Right renal pelvis (tissue), 4 donors: ENCODE measurements at places on chromosomes 3 and 15. TPM values are rescaled to one million over a fixed set of nuclear protein-coding genes. Genes with fewer than 3 reads are reported as not detected.

The KY gene
- 1.8 TPM for polyA plus RNA-seq

The MLH1 gene
- polyA plus RNA-seq, result 44.2 TPM

The NTRK3 gene
- polyA plus RNA-seq, result 15.6 TPM

The TRIM42 gene
- polyA plus RNA-seq, result not detected

The FANCD2OS gene
- polyA plus RNA-seq, result 0.13 TPM

The RAP2B gene
- 7.8 TPM for polyA plus RNA-seq

The TBC1D23 gene
- 44.3 TPM for polyA plus RNA-seq

The GOLGA8J gene
- 1.4 TPM for polyA plus RNA-seq

The TMEM266 gene
- 11.4 TPM for polyA plus RNA-seq

DNA sequence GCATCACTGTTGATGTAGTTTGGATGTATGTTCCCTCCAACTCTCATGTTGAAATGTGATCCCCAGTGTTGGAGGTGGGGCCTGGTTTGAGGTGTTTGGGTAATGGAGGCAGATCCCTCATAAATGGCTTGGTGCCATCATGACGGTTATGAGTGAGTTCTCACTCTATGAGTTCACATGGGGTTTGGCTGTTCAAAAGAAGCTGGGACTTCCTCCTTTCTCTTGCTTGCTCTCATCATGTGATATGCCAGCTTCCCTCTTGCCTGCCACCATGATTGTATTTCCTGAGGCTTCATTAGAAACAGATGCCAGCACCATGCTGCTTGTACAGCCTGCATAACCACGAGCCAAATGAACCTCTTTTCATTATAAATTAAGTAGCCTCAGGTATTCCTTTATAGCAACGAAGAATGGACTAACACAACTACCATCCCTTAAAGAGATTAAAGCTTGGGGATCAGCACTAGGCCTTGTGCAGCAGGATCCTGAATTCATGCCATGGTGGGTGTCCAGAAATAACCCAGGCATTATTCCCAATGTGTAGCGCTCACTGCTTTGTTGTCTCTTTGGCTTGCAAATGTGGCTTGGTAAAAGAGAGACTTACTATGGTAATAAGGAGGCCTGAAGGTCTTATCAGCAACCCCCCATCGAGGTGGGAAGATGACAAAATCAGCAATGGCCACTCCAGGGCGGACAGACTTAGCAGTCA lies 41.9 kb downstream of the NDUFB4 start:
- no peak for DNase-seq

DNA sequence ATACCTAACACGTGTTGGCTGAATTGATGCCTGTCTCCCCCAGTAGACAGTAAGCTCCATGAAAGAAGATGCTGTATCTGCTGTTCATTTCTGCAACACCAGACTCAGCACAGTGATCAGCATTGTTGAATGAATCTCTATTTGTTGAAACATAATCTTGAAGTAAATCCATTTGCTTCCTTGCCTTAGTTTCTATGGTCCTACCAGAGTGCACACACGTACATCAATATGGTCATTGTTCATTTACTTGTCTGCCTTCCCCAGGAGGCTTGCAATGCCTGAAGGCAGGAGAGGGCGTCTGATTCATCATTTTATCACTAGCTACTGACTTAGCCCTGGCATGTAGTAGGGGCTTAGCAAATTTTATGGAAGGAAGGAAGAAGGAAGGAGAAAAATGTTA lies 19.2 kb downstream of the RBP2 start:
- no peak for DNase-seq

- DNase-seq, result no peak
Observed at GRCh38 chr3:136343446-136343845, 93.3 kb downstream of the PCCB start.

DNA sequence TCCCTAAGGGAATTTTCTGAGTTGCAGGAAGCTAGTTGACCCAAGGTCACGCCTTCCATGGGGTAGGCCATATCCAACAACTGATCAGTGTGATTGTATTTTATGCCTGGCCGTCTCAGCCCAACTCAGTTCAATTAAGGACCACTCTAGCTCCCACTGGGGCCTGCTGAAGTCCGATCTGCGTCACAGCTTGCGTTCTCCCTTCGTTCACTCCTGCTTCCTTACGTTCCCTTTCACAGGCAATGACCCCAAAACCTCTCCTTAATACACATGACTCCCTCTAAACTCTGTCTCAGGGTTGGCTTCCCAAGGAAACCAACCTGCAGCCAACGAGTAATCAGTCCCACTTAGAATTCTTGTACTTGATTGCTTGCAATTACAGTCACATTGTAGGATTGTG lies 428.0 kb downstream of the RBMS3 start:
- DNase-seq, result no peak

- no peak for DNase-seq
Observed at GRCh38 chr3:146200461-146201220, 39.7 kb upstream of the PLOD2 start.

DNA sequence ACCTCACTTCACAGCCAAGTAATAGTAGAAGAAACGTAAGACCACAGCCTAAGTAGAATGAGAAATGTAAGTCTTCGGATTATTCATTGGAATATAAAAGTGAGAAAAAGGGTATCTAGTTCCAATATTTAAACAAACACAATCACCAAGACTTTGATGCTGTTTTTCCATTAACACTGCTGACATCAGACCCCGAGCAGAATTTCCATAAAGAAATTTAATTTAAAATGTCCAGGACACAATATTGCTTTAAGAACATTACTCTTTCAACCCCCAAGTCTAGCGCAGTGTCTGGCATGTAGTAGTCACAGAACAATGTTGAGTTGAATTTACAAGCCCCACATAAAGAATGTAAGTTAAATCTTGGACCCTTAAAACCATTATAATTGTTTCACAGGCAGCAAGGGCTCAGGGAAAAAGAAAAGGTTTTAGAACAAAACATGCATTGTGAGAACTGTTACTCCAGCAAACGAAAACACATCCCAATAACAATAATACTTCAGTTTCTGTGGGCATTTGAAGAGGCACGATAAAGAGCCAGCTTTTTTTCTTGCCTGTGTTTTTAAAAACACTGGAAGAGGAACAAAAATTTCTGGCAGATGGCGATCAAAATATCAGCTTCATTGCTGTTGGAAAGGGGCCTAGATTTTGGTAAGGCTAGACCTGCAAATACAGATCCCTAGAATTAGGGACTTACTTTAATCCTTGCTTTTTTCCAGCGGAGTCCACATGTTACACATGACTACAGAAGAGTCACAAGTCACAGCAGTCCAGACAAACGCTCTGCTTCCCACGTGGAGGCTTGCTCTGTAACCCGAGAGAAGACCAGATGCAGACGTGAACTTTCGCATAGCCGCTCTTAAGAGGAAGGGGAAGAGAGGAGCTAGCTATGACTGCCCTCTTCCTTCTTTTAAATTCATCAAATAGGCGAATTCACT lies 77.9 kb upstream of the IGSF10 start:
- DNase-seq, result no peak

DNA sequence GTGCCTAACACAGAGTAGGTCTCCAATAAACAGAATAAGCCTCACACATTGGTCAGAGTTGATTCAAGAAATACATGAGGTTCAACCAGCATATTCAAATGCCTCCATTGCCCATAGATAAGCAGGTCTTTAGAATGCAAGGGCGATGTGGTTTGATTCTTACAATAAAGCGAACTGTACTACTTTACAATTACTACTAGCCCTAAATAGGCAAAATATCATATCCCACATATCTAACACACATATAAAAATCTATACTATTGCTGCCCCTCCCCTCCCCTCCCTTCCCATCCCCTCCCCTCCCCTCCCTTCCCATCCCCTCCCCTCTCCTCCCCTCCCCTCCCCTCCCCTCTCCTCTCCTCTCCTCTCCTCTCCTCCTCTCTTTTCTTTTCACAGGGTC lies 6.7 kb upstream of the GRM7 start:
- no peak for DNase-seq

- no peak for DNase-seq
Observed at GRCh38 chr3:64518950-64519349, 168.8 kb downstream of the ADAMTS9 start.

- no peak for DNase-seq
Observed at GRCh38 chr15:63344731-63345390, 36.8 kb downstream of the CA12 start.

DNA sequence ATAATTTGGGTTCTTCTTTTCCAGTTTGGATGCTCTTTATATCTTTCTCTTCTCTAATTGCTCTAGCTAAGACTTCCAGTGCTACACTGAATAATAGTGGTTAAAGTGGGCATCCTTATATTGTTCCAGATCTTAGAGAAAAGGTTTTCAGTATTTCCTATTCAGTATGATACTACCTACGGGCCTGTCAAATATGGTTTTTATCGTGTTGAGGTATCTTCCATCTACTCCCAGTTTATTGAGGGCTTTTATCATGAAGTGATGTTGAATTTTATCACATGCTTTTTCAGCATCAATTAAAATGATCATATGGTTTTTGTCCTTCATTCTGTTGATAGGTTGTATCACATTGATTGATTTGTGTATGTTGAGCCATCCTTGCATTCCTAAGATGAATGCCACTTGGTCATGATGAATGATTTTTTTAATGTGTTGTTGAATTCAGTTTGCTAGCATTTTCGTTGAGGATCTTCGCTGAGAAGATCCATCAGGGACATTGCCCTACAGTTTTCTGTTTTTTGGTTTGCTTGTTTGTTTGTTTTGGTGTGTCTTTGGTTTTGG lies 3.0 kb upstream of the LRRC34 start:
- DNase-seq, result no peak

- DNase-seq, result no peak
Observed at GRCh38 chr3:186915806-186916796, 14.2 kb upstream of the ST6GAL1 start.

DNA sequence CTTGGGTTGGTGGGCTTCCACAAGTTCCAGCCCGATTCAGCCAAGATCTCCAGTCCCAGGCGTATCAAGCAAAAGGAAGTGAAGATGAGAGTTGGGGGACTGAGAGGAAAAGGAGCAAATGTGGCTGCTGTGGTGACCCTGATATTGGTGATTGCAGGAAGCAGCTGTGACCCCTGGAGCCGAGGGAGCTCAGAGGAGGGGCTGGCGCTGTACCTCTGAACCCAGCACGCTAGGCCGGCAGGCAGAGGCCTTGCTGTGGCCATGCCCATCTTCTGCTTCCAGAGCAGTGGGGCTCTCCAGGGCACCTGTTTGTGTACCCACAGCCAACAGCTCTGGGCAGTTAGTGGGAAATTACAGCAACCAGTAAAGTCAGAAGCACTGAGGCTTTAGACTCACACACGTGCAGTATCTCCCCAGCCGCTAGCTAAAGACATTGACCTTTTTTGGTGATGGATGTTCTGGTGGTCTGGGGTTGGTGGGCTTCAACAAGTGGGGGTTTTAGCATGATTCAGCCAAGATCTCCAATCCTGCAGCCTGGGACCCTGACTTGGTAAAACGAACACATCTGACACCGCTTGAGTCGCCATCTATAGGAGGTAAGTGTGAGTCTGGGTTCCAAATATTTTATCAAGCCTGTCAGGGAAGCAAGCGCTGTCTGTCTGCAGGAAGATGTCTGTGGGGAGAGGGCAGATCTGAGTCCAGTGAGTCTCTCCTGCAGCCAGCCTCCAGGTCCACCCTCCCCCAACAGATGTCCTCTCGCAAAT lies 33.1 kb downstream of the TM2D3 start:
- no peak for DNase-seq

GRCh38 chr3:71447803-71448202 lies 135.7 kb downstream of the FOXP1 start:
- no peak for DNase-seq

DNA sequence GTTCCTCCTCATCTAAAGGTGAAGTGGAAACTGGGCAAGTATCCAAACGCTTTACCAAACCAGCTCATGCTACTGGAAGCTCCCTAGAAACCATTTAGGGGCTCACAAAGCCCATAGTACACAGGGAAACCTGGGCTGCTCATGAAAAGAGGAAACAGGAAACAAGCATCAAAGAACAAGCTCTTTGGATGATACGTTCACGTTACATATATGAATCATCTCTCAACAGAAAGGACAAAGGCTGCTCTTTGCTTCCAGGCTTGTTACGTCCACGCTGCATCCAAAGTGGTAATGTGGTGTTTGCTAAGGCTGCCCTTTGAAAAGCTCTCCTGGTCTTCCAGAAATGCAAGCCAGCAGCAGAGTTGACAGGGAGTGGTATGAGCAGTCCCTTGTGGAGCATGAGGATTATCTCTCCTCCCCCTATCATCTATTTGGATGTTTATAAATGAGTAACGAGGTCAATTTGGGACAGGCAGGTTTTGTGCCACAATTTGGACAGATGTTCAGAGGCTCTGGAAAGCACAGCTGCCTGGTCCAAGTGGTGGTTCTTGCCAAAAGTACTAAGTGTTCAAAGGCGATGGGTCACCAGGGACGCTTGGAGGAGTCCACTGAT lies 98.0 kb upstream of the RORA start:
- DNase-seq, result no peak

DNA sequence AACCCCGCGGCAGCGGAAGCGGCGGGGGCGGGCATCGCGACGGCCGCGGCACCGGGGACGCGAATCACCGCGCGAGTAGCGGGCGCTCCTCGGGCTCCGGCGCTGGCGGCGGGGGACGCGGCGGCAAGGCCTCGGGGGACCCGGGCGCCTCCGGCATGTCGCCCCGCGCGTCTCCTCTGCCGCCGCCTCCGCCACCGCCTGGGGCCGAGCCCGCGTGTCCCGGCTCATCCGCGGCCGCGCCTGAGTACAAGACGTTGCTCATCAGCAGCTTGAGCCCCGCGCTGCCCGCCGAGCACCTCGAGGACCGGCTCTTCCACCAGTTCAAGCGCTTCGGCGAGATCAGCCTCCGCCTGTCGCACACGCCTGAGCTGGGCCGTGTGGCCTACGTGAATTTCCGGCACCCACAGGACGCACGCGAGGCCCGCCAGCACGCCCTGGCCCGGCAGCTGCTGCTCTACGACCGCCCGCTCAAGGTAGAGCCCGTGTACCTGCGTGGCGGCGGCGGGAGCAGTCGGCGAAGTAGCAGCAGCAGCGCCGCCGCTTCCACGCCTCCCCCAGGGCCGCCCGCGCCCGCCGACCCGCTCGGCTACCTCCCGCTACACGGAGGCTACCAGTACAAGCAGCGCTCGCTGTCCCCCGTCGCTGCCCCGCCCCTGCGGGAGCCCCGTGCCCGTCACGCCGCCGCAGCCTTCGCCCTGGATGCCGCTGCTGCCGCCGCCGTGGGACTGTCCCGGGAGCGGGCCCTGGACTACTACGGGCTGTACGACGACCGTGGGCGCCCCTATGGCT lies 675 bp downstream of the RBM15B start:
- no peak for DNase-seq

DNA sequence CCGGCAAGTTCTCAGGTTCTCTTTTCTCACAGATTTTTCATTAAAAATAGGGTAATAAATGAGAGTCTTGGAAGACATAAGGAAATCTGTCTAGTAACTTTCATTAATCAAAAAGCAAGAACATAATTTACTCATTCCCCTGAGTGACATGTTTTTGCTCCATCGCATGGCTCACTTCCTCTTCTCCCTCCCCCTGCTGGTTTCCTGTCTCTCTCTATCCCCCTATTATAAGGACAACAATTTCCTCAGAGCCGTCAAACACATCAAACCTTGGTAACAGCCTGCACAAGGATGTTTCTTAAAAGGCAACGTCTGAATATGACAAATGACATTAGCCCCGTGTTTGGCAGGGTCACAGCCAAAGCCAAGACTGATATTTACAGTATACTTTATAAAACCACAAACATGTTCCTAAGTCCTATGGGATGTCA lies 1149.6 kb downstream of the IGSF11 start:
- DNase-seq, result no peak
